Urinary bladder (tissue), 4 donors: ENCODE measurements at places on chromosomes 13 and 19.

- DNase-seq: no peak
Measured at GRCh38 chr13:76499891-76500290, 386.3 kb downstream of the KCTD12 start.

DNA sequence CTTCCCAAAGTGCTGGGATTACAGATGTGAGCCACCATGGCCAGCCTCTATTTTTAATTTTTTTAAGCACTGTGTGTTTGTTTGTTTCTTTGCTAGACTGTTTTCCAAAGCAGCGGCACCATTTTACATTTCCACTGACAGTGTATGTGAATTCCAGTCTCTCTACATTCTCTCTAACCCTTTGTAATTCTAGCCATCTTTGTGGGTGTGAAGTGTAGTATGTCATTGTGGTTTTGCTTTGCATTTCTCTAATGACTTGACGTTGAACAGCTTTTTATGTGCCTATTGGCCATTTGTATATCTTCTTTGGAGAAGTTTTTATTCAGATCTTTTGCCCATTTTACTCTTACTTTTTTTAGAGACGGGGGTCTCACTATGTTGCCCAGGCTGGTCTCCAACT, 11.6 kb downstream of the PNPLA6 start:
- DNase-seq: no peak

GRCh38 chr13:23134542-23134941, 46.2 kb upstream of the SGCG start:
- no peak for DNase-seq

GRCh38 chr13:28033894-28034655, 45.6 kb upstream of the URAD start:
- DNase-seq: no peak

DNA sequence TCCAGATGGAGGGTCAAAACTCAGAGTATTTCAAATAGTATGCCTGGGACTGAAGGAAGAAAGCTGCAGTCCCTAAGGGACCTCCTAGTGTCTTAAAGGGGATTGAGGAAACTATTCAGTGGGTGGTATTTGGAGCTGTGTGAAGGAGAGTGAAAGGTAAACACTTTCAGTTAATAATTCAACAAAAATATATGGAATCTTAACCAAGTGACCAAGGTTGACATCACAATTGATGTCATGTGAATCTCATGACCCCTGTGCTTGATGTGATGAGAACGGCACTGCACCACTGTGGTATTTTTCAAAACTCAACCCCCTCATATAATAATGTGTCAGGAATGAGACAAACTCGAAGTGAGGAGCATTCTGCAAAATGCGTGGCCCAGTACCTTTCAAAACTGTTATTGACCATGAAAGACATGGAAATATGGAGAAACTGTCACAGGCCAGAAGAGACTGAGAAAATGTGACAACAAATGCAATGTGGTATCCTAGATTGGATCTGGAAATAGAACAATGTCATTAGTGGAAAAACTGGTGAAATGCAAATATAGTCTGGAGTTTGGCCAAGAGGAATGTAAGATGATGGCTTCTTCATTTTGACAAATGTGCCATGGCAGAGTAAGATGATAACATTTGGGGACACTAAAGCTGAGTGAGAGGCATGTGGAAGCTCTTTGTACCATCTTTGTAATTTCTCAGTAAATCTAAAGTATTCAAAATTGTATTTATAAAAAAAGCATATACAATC, 553.9 kb downstream of the RFC3 start:
- no peak for DNase-seq

- DNase-seq: no peak
Measured at GRCh38 chr13:94674609-94675348, 37.6 kb downstream of the SOX21 start.

- no peak for DNase-seq
Measured at GRCh38 chr19:5078666-5079065, 109.8 kb downstream of the KDM4B start.

GRCh38 chr13:37682496-37682895, 83.9 kb upstream of the POSTN start:
- no peak for DNase-seq

DNA sequence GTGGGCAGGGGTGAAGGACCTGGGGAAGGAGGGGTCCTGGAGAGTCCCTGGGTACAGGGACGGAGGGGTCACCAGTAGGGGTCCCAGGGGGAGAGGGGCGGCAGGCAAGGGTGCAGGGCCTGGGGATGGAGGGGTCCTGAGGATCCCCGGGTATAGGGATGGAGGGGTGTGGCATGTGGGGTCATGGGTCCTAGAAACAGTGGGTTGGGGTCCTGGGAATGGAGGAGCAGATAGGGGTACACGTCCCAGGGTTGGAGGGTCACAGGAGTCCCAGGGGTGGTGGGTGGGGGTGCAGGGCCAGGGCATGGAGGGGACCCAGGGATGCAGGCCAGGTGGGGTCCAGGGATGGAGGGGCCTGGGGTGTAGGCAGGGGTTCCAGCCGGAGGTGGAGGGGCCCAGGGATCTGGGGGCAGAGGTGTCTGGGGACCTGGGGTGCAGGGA, 1.4 kb downstream of the BTBD2 start:
- no peak for DNase-seq

- no peak for DNase-seq
Measured at GRCh38 chr19:53865523-53865917, 2.2 kb upstream of the MYADM start.

- DNase-seq: no peak
Measured at GRCh38 chr13:32125221-32125689, 93.7 kb downstream of the FRY start.
